ENCODE measurements at places on chromosomes 16 and 17.

DNA sequence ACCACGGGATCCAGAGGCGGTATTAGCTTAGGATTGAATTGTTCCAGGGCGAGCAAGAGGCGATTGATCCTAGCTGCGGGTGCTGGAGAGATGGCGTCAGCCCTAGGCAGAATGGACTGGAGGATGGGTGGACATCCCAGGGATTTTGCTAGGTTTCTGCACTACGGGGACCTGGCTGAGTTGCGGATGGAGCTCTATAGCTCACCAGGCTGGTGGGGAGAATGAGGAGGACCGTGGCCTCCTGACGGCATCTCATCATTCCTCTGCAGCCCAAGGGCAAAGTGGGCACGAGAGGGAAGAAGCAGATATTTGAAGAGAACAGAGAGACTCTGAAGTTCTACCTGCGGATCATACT, 614 bp downstream of the TMEM208 start:
- DNase-seq: no peak

GRCh38 chr16:29318037-29318436, 88.5 kb downstream of the NPIPB11 start:
- no peak for DNase-seq

GRCh38 chr17:48238933-48239602, 131.5 kb downstream of the SNX11 start:
- DNase-seq: no peak

DNA sequence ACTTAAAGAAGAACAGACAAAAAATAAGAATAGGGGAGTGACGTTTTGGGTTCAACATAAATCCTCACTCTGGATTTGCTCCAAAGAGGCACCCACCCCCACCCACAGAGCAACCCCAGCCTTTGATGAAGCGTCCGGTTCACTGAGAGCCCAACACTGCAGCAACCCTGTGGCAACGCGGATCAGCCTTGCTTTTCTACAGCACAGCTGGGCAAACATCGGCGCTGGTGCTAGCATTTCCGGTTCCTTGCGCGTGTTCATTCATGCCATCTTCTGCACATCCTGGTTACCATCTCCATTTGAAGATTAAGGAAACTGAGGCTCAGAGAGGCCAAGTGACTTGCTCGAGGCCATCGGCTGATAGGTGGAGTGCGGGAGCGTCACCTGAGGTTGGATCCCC, 8.7 kb upstream of the GINS2 start:
- no peak for DNase-seq

DNA sequence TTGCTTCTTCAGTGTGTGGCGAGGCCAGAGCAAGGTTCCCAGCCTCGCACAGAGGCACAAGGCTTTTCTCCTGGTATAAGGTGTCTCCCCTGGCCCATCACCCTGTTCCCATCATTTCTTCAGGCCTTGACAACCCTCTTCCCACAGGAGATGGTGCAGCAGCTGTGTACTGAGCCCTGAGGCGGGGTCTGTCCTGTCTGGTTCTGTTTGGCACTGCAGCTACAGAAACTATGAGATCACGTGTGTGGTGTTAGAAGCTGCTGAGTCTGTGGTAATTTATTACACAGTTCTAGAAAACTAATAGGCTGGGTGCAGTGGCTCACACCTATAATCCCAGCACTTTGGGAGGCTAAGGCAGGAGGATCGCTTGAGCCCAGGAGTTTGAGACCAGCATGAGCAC, 7.2 kb downstream of the PLA2G15 start:
- DNase-seq: no peak

DNA sequence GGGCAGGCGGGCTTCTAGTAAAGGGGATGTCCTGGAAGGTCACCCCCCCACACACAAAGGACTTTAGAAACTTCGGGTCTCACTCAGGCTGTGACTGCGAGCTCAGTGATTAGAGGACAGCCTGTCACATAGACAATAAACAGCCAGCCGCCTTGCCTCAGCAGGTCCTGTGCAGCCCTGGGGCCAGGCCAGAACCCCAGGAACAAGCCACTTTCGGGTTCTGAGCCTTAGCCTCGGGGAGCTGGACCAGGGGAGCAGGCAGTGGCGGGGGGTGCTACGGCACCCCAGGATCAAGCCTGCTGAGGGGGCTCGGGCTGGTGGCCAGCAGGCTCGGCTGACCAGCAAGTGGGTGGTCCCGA, 1.1 kb downstream of the GAS7 start:
- DNase-seq: no peak

DNA sequence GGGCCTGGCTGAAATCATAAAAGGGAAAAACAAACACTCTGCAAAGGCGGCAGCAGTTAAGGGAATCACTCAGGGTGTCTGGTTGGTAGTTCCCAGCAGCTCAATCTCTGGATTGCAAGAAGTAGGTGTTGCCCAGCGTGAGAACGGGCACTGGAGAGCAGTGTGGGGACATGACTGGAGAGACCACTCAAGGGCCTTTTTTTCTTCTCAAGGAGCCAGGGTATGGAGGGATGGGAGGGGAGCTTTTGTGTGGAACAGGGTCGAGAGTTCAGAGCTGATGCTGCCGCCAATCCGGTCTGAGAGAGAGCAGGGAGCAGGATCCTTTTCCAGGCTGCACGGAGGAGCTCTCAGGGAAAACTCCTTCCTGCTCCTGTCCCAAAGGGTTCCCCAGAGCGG, 15.2 kb downstream of the SCNN1B start:
- no peak for DNase-seq

DNA sequence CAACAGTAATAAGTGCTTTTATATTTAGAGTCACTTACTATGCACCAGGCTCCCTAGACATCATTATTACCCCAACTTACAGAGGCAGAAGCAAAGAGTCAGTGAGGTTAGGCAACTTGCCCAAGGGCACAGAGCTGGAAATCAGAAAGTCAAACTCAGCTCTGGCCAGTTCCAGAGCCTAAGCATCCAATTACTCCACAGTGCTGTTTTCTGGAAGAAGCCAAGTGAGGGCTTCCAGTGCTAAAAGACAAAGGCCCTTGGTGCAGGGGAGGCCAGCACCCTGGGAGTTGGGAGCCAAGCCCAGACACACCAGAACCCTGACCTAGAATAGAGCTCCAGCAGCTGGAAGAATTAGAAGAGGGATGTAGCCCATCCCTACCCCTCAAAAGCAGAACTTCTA, 40.2 kb downstream of the C17orf67 start:
- no peak for DNase-seq

- no peak for DNase-seq
Observed at GRCh38 chr16:53891409-53892139, 187.6 kb downstream of the FTO start.

DNA sequence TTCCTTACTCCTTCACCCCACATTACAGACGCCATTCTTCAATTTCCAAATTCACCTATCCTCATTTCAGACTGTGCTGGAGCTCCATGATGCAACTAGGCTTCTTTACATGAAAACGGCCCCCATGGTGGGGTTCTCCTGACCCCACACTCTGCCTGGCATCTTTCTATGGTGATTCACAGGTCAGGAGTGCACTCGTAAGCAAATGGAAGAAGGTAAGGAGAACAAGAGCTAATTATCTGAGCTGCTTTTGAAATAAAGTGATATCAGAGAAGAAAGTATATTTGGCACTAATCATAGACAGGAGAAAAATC, 27.5 kb upstream of the SUPT4H1 start:
- DNase-seq: no peak

- no peak for DNase-seq
Observed at GRCh38 chr17:63991611-63992010, 6.5 kb upstream of the PRR29 start.

DNA sequence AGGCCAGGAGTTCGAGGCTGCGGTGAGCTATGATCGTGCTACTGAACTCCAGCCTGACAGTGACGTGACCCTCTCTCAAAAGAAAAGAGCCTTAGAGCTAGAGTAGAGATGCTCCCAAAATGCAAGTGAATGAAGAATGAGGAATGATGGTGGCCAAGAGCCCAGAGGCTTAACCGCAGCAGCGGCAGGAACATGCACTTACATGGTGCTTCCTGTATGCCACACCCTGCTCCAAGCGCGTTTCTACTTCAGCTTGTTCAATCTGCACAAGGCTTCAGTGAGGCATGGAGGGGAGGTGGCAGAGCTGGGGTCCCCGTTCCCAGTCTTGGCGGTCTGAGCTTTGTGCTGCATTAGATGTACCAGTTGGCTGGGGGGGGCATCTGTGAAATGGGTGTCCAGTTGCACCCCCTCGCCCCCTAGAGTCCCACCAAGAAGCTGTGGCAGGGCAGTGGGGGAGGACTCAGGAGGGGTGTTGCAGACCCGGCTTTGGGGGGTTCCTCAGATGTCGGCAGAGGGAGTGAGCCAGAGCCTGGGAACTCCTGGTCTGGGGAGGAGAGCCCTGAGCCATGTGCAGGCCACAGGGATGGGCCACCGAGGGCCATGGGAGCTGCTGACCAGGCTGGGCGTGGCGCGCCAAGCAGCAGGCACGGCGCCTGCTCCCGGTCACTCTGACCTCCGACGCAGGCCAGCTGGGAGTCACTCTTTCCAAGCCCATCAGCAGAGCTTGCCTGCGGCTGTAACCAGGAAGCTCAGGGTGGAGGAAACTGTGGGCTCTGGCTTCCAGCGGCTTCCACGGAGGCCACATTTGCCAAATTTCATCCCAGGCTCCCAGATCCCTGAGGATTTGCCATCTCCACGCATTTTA, 260.1 kb downstream of the PARN start:
- no peak for DNase-seq

- DNase-seq: no peak
Observed at GRCh38 chr16:50735629-50736122, 6.2 kb upstream of the CYLD start.

DNA sequence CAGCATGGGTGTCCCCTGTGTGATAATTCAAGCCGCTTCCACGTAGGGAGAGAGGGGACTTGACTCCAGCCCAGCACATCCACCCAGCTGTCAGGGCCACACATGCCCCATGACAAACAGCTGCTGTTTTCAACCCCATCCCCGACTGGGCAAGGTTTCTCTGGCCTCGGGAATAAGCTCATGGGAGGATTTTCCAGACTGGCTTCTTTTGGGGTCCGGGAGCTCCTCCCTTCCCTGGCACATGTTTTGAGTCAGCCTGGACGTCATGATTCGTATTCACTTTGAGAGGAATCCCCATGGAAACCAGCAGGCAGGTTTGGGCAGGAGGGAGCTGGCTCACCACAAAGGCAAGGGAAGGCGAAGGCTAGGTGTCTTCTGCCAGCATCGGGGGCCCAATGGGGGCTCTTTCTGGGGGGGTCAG, 156.4 kb downstream of the CMIP start:
- no peak for DNase-seq
